H1 (cell line): ENCODE measurements at places on chromosomes 13 and 19. TPM values are rescaled to one million over a fixed set of nuclear protein-coding genes. Genes with fewer than 3 reads are reported as not detected.

DNA sequence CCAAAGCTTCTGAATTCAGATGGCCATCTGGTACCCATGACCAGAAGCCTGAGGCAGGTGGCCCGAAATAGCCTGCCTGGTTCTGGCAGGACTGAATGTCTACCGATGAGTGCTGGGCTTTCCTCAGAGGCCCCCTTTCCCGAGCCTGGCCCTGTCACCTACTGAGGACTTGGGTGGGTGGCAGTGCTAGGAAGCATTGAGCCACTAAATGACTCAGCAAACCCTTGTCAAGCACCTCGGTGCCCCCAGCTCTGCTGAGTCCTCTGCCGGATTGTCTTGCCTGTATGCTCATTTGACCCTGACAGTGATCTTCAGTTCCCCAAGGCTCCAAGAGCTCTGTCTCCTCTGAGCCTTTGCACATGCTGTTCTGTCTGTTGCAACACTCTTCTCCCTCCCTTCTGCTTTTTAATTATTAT, 17.9 kb downstream of the PPP1R37 start:
- no peak for DNase-seq

DNA sequence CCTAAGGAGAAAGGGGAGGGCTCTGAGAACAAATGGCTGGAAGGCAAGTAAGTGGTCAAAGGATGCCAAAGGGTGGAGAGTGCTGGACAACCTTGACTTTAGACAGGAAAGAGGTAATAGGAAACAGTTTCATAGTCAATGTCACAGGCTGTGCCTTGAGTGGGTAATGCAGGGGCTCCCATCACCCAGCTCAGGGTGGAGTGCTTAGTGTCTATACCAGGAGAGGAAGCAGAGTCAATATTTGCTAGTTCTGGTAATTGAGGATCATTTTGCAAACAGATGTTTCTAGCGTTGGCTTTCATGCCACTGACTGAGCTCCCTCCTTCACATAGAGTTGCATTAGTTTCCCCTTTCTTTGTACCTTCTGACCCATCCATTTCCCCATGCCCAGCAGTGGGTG, 64.6 kb upstream of the KL start:
- no peak for DNase-seq

ONECUT3 gene
- total RNA-seq = not detected in 2 replicates

- DNase-seq = no peak
Observed at GRCh38 chr13:48437371-48437770, 24.5 kb upstream of the LPAR6 start.

ZNF606 gene
- total RNA-seq = 17.5 and 19.3 TPM in 2 replicates

LIM2 gene
- total RNA-seq = not detected in 2 replicates

DNA sequence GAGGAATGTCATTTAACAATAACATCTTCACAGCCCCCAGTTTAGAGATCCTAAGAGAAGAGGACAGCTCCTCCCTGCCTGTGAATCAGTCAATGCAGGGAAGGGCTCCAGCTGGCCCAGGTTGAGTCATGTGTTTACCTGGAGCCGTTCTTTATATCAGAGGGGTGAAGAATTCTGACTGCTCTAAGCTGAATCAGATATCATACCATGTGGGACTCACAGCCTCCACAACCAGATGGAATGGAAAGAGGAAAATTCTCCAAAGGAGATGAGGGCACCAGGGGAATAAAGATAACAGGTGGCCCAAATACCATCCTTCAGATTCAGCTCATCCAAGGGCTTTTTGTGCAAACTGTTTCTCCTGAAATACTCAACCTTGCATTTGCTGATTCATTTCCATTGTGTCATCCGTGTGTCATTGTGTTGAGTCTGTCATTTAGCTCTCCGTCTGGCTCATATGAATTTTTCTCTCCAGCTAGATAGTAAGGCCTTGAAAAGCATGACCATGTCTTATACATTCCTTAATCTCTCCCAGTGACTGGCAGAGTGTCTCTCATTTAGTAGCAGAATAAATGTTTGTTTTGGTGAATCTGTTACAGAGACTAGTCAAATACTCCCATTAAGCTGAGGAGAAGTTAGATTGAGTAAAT, 217.9 kb downstream of the RFC3 start:
- DNase-seq = no peak

DIRAS1 gene
- total RNA-seq = 21.3 and 22.3 TPM in 2 replicates

GRCh38 chr19:13120817-13121216, 2.8 kb downstream of the NACC1 start:
- no peak for DNase-seq

- no peak for DNase-seq
Observed at GRCh38 chr13:93289053-93289452, 62.4 kb downstream of the GPC6 start.

- DNase-seq = peak; percentile 57
Observed at GRCh38 chr13:108494991-108495645, 134.3 kb upstream of the MYO16 start.

- DNase-seq = no peak
Observed at GRCh38 chr19:33064458-33064791, 263 bp downstream of the RHPN2 start.

DNA sequence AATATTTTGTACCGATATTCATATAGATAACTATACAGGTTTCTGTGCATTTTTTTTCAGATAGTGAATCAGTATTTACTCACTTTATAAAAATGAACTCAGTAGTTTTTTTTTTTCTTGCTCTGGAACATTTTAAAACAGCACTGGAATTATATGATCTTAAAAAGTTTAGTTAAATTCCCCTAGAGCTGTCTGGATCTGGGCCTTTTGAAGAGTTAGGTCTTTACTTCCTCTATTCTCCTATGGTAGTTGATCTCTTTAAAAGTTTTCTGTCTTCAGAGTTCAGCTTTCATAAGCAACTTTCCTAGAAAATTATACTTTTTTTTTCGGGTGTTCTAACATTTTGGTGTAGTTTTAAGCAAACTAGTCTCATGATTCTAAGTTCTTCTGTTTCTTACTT, 21.8 kb upstream of the RBM26 start:
- DNase-seq = no peak

DNA sequence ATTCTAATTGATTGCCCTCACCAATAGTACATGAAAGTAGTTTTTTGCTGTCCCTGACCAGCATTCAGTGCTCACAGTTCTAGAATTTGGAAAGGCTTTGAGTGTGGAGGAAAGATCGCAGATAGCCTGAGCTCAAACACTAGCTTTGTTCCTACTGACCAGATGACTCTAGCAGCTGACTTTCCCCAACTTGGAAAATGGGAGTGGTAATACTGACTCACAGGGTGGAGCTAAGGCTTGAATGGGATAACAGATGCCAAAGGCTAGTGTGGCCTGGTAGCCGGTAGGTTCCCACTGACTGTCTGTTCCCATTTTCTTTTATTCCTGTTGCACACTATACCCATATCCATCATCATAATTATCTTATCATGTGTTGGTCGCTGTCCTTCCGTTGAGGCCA, 3.7 kb downstream of the ZSCAN22 start:
- no peak for DNase-seq

DNA sequence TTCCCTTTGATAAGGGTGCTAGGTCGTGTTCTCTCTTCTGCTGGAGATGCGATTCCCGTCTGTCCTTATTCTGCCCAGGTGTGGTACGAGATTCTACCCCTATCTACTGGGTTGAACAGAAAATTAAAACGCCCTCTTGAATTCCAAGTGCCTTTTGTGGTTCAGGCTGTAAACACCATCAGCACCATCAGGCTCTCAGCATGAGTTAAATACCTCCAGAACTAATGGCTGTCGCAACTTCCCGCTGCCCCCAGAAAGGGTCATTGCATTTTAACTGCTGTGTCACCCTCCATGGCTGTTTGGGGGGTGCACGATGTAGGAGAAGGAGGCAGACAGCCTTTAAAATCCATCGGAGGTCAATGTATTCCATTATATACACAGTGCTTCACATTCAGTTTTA, 177.4 kb downstream of the OXGR1 start:
- DNase-seq = peak; percentile 46

- no peak for DNase-seq
Observed at GRCh38 chr13:109719962-109720646, 66.3 kb downstream of the IRS2 start.

DNA sequence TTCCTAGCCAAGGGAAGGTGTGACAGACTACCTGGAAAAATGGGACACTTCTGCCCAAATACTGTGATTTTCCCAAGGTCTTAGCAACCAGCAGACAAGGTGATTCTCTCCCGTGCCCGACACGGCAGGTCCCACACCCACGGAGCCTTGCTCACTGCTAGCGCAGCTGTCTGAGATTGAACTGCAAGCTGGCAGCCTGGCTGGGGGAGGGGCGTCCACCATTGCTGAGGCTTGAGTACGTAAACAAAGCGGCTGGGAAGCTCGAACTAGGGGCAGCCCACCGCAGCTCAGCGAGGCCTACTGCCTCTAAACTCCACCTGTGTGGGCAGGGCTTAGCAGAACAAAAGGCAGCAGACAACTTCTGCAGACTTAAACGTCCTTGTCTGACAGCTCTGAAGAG, 146.2 kb downstream of the UGGT2 start:
- no peak for DNase-seq

DNA sequence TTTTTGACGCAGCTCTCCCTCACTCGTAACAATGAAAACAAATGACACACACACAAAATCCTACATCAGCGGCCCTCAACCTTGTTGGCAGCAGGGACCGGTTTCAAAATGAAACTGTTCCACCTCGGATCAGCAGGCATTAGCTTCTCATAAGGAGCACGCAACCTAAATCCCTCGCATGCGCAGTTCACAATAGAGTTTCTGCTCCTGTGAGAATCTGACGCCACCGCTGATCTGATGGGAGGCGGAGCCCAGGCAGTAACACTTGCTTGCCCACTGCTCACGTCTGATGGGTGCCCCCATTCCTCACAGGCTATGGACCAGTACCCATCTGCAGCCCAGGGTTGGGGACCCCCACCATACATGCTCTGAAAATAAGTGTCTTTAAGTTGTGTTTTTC, 43.4 kb downstream of the DHRS12 start:
- no peak for DNase-seq

DPF1 gene
- 15.2 and 15.6 TPM in 2 replicates for total RNA-seq

DNA sequence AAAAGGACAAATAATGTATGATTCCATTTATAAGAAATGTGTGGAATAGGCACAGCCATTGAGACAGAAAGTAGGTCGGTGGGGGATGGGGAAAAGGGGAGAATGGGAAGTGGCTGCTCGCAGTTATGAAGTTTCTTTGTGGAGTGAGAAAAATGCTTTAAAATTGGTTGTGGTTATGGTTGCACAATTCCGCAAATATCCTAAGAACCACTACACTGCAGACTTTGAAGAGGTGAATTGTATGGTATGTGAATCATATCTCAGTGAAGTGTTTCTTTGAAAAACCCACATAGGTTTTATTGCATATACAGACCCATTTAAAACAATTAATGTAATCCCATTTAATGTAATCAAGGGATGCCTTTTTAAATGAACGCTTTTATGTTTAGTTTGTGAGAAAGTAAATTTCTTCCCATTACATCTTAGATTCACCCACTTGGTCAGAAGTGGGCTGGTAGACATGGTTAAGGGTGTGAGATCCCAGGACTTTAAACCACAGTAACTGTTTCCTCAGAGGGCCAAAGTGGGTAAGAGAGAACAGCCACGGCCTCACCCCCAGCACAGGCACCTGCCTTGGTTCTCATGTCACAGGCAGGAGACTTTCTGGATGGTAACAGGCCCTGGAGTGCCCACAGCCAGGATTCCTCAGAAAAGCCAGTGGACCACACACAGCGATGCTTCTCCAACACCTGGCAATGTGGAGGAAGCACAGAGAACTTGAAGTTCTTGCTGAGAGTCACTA, 119.3 kb upstream of the GJB6 start:
- DNase-seq = no peak

SOX21 gene
- total RNA-seq = 3.9 and 4.2 TPM in 2 replicates

DNA sequence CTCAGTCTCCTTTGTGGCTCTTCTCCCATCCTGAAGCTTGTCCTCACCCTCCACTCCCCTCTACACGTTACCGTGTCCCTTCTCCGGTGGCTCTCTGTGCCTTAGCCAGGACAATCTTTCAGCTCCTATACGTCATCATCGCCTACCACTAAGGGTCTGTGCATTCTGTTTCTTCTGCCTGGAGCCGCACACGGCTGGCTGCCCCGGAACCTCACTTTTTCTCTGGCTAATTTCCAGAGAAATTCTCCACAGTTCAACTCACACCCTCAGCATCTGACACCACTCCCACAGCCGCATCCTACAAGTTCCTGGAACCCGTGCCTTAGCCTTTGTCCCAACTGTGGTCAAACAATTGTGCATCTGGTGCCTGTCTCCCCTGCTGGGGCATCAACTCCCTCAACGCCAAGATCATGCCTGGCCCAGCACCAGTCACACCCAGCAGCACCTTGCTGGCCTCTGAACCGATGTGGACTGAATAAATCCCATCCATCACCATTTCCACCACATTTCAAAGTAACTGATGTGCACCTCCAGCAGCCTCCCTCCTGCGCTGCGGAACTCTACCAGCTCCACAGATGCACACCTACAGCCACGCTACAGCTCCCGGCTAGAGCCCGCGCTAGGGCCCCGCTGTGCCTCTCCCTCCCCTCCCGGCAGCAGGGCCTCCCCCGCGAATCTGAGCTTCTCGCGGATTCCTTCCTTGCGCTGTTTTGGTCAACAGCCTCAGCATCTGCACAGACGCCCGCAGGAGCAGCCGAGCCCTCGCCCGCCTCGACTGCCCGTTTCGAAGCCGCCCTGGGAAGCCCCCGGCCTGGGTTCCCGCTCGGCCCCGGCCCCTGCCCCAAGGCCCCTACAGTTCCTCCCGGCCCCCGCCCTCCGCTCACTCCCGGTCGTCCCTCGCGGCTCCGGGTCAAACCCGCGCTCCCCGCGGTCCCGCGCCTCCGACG, 689 bp downstream of the DCUN1D2 start:
- no peak for DNase-seq

ADGRE2 gene
- 3.2 and 4.5 TPM in 2 replicates for total RNA-seq

DNA sequence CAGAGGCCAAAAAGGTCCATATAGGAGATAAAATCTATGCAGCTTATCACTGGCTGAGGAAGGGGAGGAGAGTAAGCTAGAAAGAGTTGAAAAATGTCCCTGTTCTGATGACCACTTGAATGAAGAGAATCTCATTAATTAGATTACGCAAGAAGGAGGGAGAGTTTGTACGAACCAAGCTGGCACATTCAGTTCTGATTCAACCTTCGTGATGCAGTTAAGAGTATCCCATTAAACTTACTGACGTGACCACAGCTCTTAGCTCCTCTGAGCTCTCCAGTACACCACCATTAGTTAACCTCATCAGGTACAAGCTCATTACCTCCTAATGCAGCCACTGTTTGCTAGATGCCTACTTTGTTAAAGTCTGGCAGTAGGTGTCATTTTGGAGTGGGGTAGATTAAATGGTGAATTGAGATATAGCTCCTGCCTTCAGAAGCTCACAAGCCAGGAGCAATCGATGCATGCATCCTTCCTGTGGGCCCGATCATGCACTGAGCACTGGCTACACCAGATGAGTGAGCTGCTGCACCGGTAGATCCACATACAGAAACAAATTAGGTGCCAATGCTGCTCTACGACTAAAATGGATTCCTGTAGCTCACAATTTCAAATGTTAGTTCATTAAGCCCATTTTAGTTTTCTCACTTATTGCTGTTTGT, 458.3 kb downstream of the COG6 start:
- DNase-seq = no peak

- DNase-seq = no peak
Observed at GRCh38 chr19:18683958-18684641, 620 bp downstream of the CRTC1 start.
